ENCODE measurements at places on chromosomes 4 and X.

DNA sequence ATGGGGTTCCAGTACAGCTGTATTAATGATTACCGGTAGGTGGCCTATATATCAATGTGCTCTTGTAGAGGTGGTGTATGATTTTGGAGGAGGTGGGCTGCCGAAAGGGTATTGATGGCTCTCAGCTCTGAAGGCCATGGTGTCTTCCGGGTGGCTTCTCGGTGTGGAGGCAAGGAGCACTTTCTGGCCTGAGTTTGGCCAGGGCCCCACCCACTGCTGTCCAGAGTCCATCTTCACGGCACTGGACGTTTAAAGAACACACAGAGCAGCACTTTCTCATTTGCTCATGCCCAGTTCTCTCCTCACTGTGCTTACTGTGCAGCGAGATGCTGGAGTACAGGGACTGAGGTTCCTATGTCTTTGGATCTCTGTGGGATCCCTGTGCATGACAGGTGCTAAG, 16.1 kb downstream of the BST1 start:
- no peak for DNase-seq

- no peak for DNase-seq
These were observed 103.2 kb downstream of the ANXA3 start for GRCh38 chr4:78654807-78655206.

- DNase-seq = no peak
These were observed 20.8 kb downstream of the IRF2 start for GRCh38 chr4:184453365-184454160.

GRCh38 chr4:2671267-2671895, 84.8 kb downstream of the TNIP2 start:
- no peak for DNase-seq

GRCh38 chr4:36138220-36138619, 106.1 kb downstream of the ARAP2 start:
- no peak for DNase-seq

GRCh38 chrX:71099736-71100135, 4.1 kb downstream of the FOXO4 start:
- no peak for DNase-seq

- DNase-seq = no peak
These were observed 20.4 kb upstream of the UBA1 start for GRCh38 chrX:47172971-47173792.

DNA sequence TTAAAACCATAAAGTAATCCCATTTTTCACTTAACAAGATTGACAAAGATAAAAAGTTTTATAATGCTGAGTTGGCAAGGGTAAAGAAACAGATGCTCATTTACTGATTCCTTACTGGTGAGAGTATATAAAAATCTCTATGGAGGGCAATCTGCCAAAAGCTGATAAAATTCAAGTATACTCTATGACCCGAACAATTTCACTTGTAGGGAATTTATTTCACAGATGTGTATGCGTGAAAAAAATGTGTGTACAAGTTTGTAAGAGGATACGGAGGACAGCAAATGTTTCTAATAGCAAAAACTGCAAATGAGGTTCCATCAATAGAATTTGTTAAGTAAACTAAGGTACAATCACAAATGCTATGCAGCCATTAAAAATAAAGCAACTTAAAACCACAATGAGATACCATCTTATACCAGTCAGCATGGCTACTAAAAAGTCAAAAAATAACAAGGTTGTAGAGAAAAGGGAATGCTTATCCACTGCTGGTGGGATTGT, 23.4 kb downstream of the DHX15 start:
- DNase-seq = no peak

GRCh38 chr4:112279025-112279881, 6.5 kb downstream of the TIFA start:
- DNase-seq = no peak

DNA sequence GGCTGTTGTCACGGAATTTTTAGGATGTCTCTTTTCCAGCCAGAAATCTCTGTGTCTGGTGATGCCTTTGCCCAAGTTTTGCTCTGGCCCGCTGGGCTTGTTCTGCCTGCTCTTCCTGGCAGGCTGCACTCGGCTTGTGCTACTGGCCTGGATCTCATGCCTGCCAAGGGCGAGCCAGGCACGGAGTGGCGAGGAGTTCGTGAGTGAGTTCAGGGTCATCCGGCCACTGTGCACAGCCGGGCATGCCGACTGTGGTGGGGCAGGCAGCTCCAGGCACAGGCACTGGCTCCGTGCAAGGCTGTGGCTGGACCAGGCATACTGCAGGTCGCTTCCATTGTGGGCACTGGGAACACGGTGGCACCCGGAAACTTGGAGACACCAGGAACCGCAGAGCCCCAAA, 129.1 kb downstream of the ARHGAP10 start:
- DNase-seq = no peak

GRCh38 chr4:8029689-8030088, 90.0 kb upstream of the AFAP1 start:
- DNase-seq = no peak

- no peak for DNase-seq
These were observed 51.7 kb upstream of the CHRDL1 start for GRCh38 chrX:110847334-110847733.

DNA sequence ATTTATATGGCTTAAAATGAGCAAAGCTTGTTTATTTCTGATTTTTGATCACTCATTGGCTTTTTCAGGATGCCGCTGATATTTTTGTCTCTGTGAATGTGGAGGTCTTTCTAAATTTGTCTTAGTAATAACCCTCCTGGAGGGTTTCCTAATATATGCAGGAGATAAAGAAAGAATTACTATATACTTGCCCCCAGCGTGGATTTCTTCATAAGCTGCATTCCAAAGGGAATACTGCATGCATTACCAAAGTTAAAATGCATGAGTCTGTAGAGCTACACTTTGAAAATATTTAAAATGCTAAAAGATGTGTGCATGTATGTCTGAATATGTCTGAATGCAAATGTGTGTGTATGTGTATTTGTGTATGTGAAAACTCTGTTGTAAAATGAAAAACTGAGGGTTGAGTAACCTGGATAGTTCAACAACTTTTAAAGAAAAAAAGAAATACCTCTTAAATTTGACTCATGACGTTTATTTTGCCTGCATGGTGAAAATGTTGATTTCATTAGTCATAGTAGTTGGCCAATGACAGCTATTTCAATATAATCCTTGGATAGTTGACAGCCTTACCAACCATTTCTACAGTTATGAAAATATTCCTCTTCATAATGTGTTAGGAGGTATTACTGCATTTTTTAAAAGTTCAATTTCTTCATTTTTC, 113.2 kb upstream of the ZNF827 start:
- no peak for DNase-seq

DNA sequence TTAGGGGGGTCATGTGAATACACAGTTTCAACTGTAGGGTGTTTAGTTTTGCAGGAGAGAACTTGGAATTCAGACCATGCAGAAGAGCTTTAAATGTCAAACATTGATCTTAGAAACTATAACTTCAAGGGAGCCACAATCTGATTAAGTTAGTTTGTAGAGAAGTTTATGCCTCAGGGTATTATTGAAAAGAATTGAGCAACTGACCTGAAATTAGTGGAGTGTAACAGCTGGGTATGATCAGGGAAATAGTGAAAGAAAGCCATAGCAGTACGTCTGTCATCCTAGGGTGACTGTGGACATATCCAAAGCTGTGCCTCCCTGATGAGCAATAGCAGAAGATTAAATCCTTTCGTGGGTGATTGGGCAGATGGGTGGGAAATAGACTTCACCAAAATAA, 63.8 kb downstream of the FAM47B start:
- no peak for DNase-seq

DNA sequence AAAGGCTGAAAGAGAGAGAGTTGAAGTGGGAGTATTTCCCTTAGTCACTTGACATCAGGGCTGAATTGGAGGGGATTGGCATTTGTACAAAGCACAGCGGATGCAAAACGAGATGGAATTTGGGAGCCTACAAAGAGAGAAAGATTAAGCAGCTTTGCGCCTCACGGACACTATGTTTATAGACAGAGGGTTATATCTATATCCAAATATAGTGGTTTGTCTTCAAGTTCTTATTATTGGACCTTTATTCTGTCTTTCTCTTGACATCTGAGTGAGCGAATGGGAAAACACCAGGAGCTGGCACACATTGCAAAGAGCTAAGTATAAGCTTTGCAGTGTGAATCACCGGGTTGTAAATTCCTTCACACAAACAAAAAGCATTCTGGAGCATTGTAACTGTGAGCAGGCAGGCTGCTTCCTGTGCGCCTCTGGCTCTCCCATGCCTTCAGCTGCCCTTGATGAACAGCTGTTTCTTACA, 500.2 kb downstream of the STIM2 start:
- DNase-seq = no peak
